ENCODE measurements at places on chromosomes 4 and X. TPM values are rescaled to one million over a fixed set of nuclear protein-coding genes. Genes with fewer than 3 reads are reported as not detected.

- no peak for DNase-seq
Measured at GRCh38 chrX:55924574-55924973, 207.0 kb downstream of the RRAGB start.

The APBB2 gene
- total RNA-seq, result 70.1 TPM

- no peak for DNase-seq
Measured at GRCh38 chrX:139936259-139936658, 3.4 kb upstream of the ATP11C start.

- DNase-seq, result no peak
Measured at GRCh38 chr4:153326513-153326912, 18.0 kb upstream of the MND1 start.
